ENCODE measurements at places on chromosomes 4 and X.

- DNase-seq: no peak
These were observed 34.7 kb downstream of the P2RY8 start for GRCh38 chrX:1502241-1502640.

DNA sequence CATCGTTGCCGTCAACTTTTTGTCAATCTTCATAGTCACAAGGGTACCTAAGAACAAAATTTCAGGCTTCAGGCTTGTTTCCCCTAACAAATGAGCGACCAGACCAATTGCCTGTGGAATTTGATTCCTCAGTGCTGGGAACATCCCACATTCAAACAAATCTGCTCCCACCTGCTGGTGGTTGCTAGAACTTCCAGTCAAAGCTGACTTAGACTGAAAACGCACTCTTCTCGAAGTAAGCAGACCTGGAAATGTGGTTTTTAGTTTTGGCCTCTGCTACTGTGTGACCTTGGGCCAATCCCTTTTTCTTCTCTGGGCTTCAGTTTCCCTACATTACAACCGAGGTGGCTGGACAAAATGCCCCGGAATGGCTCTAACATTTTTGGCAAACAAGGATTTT lies 1.8 kb upstream of the GABRQ start:
- DNase-seq: peak; percentile 85

GRCh38 chr4:38615847-38616246 lies 48.2 kb upstream of the KLF3 start:
- no peak for DNase-seq

DNA sequence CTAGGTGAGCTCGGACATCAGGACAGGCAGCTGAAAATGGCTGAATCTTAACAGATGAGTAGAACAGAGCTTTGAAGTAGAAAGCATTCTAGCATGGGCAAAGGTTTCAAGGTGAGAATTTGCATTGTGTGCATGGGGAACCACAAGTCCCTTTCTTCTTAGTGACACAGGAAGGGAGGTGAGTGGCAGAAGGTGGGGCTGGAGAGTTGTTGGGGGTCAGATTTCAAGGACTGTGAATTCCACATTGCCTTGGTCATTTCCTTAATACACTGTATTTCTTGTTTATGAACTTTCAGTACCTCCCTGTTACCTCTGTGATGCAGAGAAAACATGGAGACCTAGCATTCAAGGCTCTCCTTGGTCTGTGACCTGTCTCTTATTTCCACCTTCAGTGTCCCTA lies 4.1 kb downstream of the APEX2 start:
- no peak for DNase-seq
